ENCODE measurements at places on chromosomes 5 and 9.

- DNase-seq: no peak
Observed at GRCh38 chr5:124461941-124462340, 284.5 kb downstream of the ZNF608 start.

- DNase-seq: no peak
Observed at GRCh38 chr9:128887914-128888350, 6.0 kb downstream of the LRRC8A start.

- DNase-seq: no peak
Observed at GRCh38 chr5:118461436-118461835, 526.9 kb downstream of the DTWD2 start.

DNA sequence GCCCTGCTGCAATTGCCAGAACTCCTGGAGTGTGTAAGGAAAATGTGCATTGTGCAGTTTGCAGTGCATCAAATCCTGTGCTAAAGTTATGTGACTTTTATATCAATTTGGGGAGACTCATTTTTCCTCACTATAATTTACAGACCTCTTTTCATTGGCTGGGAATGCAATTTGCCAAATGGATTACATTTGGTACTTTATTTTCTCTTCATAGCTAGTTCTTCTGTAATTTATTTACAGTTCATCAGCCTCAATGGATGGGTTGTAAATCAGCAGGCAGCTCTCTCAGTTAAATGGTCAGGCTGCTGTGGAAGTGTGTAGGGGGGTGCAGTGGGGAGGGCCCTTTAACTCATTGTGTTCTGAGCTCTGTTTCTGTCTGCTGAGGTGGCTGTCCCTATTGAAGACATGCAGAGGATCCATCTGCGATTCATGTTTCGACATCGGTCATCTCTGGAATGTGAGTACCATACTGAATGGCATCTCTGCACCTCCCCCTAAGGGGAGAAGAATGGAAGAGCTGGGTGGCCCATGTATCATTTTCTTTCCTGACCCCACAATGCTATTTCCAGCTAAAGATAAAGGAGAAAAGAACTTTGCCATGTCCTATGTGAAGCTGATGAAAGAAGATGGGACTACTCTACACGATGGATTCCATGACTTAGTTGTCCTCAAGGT lies 74.6 kb downstream of the DOCK2 start:
- DNase-seq: no peak

GRCh38 chr5:143386725-143387124 lies 16.8 kb downstream of the NR3C1 start:
- peak; percentile 20 for DNase-seq

GRCh38 chr9:107647141-107647540 lies 157.6 kb upstream of the KLF4 start:
- DNase-seq: no peak

GRCh38 chr9:95218773-95219172 lies 98.7 kb downstream of the FANCC start:
- DNase-seq: no peak

GRCh38 chr5:38832810-38833209 lies 13.0 kb upstream of the OSMR start:
- DNase-seq: no peak

GRCh38 chr9:71620331-71620730 lies 148.0 kb downstream of the CEMIP2 start:
- DNase-seq: no peak

DNA sequence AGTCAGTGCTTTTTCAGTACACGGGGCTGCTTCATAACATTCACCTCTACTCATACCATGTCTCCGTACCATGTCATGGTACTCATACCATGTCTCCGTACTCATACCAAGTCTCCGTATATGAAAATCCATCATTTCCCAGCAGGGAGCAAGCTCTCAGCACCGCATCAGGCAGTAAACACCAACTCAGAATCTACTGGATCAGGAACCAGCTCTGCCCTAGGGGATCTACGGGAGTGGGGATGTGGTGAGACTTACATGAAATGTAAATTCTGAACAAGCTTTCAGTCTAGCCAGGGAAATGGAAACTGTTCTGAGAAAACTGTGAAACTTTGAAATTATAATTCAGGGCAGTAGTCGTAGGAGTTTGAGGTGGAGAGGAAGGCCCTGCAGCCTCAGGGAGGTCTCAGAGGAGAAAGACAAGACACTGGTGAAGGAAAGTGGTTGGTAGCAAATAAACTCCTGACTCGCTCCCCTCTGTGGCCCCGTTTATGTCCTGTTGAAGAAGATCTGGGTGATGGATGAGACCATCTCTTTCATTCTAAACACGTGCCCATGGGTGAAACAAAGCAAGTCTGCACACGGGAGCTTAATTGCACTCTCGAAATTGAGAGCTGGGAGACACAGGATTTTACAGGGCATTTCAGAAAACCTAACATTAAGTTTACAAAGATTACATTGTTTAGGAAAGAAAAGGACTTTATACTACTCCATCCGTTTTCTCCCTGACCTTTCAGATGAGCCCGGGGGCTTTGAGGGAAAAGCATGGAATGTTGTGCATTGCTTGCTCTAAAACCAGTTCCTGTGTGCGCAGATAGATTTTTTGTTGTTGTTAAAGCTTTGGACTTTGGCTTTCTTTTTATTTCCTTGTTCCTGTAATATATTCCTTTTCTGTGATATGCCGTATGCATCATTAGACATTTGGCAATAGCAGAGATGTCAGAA lies 26.8 kb downstream of the ACTBL2 start:
- no peak for DNase-seq

- peak; percentile 12 for DNase-seq
Observed at GRCh38 chr5:112419986-112420864, 1.1 kb upstream of the EPB41L4A start.

GRCh38 chr5:93382188-93382825 lies 198.7 kb downstream of the NR2F1-AS1 start:
- DNase-seq: no peak

GRCh38 chr9:70987986-70988385 lies 133.4 kb downstream of the TRPM3 start:
- DNase-seq: no peak

Measured in stimulated activated CD4-positive, alpha-beta T cell treated with anti-CD3 and anti-CD28 coated beads, Interleukin-4, amount 100 ng/mL, for 24 hours (primary cell).